Stimulated activated CD4-positive, alpha-beta T cell treated with anti-CD3 and anti-CD28 coated beads, Interleukin-4, amount 100 ng/mL, for 48 hours (primary cell): ENCODE measurements at places on chromosomes 4 and X.

- DNase-seq: no peak
These were observed 2.2 kb downstream of the ATP8A1 start for GRCh38 chr4:42654631-42655268.

DNA sequence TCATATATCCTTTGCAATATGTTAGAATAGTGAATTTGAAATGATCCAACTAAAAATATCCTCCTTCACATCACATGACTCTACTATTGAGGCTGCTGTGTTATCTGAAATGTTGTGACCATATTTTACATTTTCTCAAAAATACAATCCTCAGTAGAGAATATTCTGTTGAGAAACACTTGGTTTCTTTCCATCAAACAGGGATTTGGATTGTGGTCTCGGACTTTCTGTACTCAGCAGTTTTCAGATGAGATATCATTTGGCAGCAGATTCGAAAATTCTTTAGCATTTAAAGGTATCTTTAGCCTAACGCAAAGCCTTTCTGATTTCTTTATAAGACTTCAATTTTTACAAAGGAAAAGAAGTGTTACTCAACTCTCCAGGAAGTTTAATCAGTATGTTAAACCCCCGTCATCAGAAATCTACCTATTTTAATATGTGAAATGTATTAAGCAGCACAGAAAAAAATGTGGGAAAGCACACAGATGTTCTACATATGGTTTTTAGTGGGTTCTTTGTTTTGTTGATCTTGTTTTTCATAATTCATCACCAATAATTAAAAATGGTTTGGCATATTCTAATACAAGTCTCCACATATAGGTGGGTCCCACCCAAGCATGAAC is 55.4 kb upstream of the ANXA3 start:
- DNase-seq: no peak

- no peak for DNase-seq
These were observed 70.8 kb downstream of the PTPN13 start for GRCh38 chr4:86664959-86665358.

DNA sequence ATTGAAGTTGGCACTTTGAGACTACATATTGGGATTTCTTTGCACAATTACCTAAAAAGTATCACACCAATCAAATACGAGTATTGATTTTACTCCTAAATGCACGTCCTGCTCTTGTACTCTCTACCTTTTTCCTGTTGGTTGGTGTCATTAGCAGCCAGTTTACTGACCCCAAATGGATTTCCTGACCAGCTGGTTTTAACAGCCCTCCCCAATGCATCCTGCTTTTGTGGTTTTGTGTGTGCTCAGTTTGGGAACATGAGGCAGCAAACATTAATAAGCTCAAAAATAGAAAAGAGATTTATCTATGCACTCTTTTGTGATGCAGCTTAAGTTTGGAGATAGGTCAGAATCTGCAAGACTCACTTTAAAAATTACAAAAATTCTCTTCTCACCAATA is 230.3 kb downstream of the MAPK10 start:
- no peak for DNase-seq

- DNase-seq: no peak
These were observed at the start of gene ATOH1 for GRCh38 chr4:93828332-93828994. TSS of gene ATOH1 (plus strand) at chr4:93828753. CDS start at chr4:93828927, 174 bp downstream.

GRCh38 chr4:10343656-10344055 is 113.6 kb downstream of the ZNF518B start:
- no peak for DNase-seq

- DNase-seq: no peak
These were observed 26.7 kb upstream of the GUCY1A1 start for GRCh38 chr4:155639704-155640523.

DNA sequence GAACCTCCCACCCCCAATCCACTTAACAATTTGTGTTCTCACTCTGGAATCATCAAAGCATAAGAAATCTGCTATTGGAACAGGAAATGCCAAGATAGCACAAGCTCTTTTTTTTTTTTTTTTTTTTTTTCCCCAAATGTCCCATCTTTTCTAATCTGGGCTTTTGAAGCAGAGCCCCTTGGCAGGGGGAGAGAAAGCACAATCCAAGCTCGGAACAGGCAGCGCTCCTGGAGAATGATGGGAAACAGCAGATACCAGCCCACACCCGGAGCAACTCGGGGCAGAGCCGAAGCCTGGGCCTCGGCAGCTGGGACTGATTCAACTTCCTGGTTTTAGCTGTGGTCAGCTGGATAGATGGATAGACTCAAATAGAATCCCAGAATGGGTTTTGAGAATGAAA is 235.1 kb downstream of the QDPR start:
- DNase-seq: no peak

DNA sequence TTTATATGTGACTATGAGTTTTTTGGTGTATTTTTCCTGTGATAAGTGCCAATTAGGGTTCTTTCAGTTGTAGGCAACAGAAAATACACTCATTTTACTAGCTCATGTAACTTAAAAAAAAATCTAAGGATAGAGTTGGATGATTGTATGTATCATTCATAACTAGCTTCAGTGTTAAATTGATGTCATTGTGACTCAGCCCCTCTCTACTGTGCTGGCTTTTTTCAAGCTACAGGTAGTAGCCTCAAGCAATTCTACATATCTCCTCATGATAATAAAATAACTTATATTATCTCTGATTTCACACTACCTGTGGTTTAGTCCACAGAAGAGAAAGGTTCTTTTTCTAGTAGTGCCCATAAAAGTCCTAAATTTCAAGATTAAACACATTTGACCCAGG is 11.9 kb downstream of the WDR17 start:
- DNase-seq: no peak

DNA sequence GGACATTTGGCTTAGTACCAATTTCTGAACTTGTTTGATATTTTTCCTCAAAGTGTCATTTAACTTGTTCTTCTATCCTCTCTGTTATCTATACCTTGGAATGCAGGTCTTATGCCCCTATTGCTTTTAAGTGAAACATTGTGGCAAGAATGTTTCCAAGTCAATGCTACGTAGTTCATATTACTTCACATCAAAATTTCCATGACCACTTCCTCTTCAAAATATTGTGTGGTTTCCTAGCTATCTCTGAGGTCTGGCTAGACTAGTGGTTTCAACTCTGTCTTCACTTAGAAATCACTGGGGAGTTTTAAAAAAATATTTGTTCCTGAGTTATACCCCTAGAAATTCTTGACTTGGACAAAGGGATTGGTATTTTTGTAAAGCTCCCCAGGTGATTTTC is 20.2 kb upstream of the RASGEF1B start:
- no peak for DNase-seq

DNA sequence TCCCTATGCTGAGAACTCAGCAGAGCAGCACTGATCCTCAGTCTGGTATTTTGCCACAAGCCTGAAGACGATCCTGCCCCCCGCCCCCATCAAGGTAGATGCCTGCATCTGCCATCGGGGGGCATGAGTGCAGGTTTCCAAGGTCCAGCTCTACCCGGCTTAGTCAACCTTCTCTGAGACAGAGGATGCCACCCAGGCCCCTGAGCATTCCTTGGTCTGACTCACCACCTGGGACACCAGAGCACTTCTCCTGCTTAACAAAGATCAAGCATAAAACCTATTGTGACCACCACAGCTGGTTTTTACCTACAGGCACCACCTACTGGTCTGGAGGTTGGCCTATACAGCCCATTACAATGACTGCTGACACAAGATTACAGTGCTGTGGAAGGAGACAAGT is 1168.1 kb downstream of the PCDH19 start:
- no peak for DNase-seq

GRCh38 chr4:38615847-38616246 is 48.2 kb upstream of the KLF3 start:
- DNase-seq: no peak

- DNase-seq: no peak
These were observed 118.0 kb downstream of the SLC2A9 start for GRCh38 chr4:9903317-9903716.

DNA sequence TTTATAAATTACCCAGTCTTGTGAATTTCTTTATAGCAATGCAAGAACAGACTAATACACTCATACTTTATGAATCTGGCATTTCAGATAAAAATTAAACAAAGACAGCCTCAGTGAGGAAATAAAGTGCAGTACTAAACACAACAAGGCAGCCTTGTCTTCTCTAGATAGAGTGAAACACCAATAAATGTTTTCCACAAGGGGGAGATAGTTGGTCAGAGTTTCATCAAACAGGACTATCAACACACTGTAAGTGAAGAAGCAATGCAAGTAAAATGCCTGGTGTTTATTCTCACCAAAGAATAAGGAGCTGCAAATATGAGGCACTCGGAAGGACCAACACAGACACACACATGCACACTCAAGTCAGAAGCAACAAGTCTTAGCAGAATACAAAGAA is 62.8 kb downstream of the FAM9B start:
- DNase-seq: no peak

DNA sequence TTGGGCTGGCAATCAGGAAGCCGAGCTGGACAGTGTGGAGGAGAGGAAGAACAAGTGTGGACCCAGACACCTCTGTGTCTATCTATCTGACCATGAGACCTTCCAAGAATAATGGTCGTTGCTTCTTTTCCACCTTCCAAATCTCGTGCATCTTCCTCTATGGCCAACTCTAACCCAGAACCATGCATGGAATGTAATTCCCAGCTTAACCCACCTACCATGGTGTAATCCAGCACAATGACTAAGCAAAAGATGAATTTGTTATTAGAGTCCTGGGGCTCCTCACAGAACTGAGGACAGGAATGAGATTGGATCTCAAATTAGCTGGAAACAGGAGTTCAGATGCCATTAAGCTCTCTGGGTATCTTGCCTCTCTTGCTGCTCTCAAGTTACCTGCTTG is 17.4 kb upstream of the TMEM184C start:
- no peak for DNase-seq

GRCh38 chr4:173318648-173319211 is 15.4 kb downstream of the HMGB2 start:
- no peak for DNase-seq

DNA sequence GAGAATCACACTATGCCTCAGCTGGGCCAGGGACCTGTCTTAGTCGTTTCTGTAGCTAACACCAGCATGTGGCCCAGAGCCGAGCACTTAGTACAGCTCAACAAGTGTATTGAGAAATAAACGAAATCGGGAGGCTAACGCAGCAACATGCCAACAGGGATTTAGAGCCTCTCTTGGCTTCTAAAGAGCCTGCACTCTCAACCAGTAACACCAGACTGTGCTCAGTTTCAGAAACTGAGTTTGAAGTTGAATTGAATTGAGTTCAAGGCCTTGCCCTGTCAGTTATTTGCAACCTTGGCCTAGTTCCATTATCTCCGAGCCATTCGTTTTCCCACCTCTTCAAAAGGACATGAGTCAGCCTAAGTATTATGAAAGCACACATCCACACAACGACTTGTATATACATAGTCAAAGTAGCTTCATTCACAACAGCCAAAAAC is 71.3 kb upstream of the LDB2 start:
- DNase-seq: no peak

DNA sequence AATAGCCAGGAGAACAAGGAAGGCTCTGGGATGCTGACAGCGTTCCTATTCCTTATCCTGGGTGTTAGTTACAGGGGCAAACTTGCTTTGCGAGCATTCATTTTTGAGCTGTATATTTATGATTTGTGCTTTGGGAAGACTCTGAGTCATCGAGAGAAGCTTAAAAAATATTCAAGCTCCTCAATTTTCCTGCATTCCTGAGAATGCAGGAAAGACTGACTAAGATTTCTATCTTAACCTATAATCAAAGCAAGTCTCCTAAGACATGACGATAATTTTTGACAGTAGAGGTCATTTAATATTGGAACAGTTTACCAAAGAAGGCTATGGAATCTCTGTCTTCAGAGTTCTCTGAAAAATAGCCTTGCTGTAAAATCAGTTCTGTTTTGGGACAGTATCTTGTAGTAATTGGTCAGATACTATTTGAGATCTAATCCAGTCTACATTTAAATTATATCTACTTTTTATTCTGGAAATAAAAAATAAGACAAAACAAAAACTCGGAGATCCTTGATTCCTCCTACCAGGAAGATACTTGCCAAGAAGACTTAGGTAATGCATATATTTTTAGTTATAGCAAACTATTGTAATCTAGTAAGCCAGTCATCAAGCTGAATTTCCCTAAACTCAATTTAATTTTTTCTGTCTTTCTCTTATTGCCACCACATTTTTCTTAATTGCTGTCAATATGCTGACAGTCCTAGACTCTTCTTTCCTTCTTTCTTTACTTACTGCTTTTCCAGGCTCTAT is 31.7 kb downstream of the BBS12 start:
- DNase-seq: no peak

DNA sequence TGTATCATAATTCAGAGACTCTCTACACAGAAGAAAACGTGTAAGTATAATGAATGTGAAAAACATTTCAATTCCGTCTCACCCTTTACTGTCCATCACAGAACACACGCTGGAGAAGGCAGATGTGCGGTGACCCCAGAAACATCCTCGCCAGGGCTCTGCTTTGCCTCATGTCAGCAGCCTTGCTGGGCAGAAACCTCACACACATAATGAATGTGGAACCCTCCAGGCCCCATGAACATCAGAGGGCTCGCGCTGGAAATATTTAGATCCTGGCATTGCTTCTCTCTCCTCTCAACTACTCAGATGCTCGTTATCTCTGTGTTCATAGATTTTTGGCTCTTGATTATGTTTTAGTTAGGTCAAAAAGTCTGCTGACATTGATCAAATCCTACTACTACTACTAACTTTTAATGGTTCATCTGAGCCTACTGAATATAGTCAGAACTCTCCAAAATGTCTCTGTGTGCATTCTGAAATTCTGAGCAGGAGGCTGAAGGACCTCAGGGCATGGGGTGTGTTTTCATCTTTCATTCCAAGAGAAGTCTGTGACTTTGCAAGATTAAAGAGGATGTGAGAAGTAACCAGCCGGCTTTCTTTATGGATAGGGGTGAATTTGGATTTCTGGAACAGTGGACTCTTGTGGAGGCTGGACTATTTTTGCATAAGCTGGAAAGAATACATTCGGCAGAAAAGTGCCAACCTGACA is 27.0 kb downstream of the SMIM43 start:
- DNase-seq: no peak

- no peak for DNase-seq
These were observed 135.5 kb downstream of the SOWAHB start for GRCh38 chr4:76762137-76763130.
